ENCODE measurements at places on chromosomes 5 and 9.

GRCh38 chr9:88215196-88216125, 77.2 kb upstream of the SPATA31C2 start:
- no peak for DNase-seq

DNA sequence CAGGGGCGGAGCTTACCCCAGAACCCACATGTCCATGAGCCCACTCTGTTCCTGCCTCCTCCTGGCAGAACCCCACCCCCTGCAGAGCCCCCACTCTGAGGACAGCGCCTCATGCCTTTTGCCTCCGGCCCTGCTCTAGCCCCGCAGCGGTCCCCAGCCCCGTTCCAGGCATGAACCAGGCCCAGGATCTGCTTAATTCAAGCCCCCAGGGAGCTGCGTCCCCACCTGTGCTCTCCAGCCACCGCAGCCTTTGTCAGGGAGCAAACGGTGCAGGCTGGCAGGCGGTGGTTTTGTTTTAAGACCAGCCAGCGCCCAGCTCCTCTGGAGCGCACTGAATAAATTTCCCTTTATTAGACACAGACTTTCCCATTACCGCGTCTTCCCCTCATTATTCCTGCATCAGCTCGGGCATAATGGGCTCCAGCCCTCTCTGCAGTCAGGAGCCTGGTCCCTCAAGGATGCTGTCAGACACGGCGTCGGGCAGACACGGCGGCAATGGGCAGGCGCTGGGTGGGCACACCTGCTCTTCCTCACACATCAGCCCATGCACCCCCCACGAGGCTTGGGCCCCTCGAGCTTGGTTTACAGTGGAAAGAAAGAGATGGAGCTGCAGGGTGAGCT, 137.6 kb downstream of the OLFM1 start:
- no peak for DNase-seq

DNA sequence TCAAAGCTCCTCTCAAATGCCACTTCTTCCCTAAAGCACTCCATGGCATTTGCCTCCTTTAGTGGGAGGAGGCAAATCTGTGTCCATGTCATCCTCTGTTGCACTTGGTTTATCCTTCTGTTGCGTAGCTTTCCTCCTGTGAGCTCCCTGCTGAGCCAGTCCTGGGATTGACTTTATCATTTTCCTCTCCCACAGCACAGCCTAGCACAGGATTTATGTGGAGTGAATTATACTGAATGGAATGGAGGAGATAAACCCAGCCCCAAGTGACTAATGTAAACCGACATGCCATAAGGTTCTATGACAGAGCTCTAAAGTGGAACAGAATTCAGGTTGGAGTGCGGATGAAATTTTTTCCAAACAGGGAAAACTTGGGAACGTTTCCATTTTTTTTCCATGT, 26.4 kb upstream of the TOMM5 start:
- no peak for DNase-seq

GRCh38 chr9:116420993-116421538, 266.0 kb upstream of the TRIM32 start:
- no peak for DNase-seq

- no peak for DNase-seq
Observed at GRCh38 chr5:156929366-156929948, 33.6 kb downstream of the TIMD4 start.

DNA sequence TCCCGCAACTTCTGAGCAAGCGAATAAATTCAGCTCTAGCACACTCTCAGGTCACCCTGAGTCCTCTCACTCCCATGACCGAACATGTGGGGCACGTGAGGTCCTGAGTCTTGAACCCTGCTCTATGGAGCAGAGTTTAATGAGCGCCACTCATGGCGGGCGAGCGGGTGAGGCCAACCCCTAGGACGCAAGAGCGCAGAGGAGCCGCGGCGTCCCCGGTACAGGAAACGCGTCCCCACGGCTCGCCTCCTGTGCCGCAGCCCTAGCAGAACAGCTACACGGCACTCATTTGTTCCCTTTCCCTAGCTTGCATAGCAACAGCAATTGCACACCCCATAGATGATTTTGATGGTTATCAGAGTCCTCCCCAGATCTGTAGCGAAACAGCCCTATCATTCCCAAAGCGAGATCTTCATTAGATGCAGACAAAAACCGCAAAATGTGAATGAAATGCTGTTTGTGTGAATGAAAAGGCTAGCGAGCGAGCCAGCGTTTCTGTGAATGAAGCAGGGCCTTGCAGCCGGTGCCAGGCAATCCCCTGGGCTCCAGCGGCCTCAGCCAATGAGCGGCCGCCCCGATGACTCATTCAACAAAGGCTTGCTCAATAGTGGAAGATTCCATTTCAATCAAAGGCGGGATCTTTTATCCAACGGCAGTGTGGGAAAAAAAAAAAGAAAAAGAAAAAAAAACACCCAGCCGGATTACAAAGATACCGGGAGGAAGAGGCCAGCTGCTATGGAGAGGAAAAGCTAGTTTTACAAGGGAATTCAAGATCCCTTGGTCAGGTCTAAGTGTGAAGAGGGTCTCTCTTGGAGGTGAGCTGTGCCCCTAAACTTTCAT, 1.5 kb upstream of the SHC3 start:
- no peak for DNase-seq

- DNase-seq: no peak
Observed at GRCh38 chr5:156685481-156685880, 164.6 kb upstream of the PPP1R2B start.

- DNase-seq: no peak
Observed at GRCh38 chr5:32223972-32224609, 50.0 kb upstream of the GOLPH3 start.

GRCh38 chr5:6592601-6593000, 40.2 kb downstream of the NSUN2 start:
- DNase-seq: no peak

GRCh38 chr5:160923411-160923810, 71.4 kb upstream of the ATP10B start:
- DNase-seq: no peak

- DNase-seq: no peak
Observed at GRCh38 chr5:66494437-66494836, 101.8 kb upstream of the MAST4 start.

DNA sequence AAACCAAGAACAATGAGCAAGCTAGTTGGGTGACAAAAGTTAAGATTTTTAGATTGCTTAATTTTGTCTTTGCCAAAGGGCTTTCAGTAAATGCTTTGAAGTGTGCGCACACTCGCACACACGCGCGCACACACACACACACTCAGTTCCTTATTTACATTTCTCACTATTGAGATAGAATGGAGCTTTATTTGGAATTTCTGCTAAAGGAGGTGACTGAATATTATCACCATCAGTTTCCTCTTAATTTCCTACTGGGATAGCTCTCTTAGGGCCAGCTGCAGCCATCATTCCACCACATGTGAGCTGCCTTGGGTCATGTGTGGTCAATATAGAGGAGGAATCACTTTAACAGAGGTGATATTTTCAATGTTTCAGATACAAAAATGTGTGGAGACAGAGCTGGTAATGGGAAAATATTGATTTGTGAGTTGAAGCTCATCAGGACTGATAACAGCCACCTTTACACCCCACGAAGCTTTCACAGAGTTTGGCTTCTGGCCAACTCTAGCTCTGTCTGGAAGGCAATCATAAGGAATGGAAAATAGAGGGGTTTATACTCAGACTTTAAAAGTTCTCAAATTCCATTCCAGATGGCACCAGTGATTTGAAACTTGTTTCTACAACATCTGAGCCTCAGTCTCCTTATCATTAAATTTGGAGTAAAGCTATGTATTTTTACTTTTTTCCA, 99.9 kb downstream of the MACIR start:
- DNase-seq: no peak

DNA sequence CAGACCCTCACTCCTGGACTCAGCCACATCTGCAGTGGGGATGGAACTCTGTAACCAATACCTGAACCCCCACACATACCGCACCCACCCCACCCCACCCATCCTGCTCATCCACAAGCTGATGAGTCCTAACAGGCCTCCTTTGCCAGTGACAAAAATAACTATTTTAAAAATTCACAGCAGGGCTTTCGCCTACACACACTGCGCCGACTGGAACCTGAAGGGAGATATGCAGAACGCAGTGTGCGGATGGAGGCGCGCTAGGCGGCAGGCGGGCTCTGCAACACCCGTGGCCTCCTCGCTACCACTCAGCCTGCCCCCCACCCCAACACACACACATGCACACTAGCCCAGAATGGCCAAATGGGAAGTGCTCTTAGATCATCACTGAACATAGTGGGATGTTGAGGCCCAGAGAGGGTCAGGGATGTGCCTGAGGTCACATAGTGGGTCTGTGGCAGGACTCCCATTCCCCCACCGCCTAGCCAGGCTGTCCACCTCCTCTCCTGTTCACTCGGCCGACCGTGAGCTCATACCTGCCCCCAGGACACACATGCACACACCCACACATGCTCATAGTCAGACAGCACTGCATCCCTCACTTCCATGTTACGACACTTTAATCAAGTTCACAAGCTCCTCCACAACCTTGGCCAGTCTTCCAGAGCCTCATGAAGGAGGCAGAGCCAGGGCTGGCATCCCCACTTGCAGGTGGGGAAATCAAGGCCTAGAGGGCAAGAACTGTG, 6.3 kb upstream of the CAMK2A start:
- no peak for DNase-seq

DNA sequence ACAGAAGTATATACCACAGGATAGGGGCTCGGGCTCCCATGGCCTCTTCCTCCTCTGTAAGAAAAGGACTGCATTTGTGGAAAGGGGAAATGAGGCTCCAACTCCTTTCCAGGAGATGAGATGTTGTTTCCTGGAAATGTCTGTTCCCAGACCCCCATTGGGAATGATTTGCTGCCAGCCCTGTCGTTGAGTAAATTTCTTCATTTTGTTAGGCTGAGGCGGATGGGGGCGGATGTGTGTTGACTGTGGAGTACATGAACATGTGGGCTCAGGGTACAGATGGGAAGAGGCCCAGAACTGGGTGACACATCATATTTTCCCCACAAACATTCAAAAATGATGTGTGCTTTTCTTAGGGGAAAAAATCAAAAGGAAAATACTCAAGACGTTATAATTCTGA, 28.8 kb upstream of the TNFAIP8 start:
- DNase-seq: no peak

- DNase-seq: no peak
Observed at GRCh38 chr9:116405321-116405720, 251.7 kb downstream of the PAPPA start.

DNA sequence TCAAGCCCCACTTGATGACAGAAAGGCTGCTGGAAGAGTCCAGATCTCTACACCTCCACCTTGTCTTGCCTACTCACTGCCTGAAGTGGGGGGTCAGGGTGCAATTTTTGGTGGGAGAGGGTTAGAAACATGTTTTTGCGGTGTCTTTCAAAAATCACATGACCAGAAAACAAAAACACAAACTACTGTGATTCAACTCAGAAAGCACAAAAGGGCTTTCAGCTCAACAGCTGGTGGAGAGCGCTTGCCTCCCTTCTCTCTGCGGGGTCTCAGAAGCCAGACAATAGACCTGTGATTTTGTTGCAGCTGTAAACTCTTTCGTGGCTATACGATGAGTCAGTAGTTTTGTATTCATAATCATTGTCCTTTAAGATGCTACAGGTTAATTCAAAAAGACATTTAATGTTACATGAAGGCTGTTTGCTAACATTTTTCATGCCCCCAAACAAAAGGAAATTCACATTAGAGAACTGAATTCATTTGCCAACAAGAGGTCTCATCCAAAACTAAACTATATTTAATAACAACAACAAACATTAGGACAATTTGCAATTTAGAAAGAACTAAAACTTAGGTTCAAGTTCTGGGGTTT, 172.6 kb upstream of the RAI14 start:
- no peak for DNase-seq

- no peak for DNase-seq
Observed at GRCh38 chr9:112921549-112921948, 30.9 kb upstream of the SLC46A2 start.

DNA sequence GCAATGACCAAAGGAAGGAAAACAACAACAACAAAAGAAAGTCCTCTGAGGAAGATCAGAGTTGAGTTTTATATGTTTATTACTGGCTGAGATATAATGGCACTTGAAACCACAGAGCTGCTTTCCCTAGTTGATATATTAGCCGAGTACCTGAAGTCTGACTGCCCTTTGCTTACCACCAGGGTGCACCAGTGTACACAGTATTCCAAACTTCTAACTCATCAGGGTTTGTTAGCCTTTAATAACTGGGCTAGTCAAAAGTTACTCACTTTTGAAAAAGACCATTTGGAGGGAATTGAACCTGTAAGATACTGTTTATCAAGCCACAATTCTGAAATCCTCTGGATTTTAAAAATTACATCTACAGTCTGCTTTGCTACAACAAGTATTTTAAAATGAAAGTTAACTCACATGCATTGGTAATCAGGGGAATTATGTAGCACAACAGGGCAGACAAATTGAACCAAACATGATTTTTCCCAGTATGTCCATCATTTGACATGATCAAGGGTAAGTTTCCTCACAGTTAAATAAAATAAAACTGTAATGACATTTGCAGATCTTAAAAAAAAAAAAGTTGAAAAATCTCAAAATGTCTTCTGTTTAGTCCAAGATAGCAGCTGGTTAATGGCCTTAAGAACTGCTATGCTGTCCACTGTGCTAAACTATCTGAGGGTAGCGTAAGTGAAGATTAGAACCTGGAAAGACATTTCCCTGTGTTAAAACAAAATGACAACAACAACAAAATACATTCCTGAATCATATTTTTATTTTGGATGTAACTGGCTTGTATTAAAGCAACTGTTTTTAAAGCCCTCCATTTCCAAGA, 57.3 kb upstream of the C6 start:
- DNase-seq: no peak

GRCh38 chr5:164763206-164763605, 1257.8 kb downstream of the MAT2B start:
- DNase-seq: no peak

DNA sequence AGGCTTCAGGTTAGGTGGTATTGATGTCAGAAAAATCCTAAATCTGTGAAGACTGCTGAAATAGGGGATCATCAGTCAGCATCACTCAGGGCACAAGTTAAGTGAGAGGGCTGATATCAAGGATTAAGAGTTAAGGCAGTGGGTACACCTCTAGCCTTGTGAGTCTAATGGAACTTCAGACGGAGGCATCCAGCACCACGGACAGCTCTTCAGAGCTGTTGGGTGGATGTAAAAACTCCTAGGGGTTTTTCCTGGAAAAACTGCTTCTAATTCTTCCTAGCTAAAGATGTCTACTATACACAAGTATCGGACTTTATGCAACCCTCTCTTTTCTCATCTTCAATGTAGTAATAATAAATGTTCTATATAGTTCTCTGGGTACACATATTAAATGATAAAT, 165.9 kb downstream of the SH3GL2 start:
- no peak for DNase-seq

GRCh38 chr5:148443241-148443640, 59.5 kb downstream of the FBXO38 start:
- no peak for DNase-seq

DNA sequence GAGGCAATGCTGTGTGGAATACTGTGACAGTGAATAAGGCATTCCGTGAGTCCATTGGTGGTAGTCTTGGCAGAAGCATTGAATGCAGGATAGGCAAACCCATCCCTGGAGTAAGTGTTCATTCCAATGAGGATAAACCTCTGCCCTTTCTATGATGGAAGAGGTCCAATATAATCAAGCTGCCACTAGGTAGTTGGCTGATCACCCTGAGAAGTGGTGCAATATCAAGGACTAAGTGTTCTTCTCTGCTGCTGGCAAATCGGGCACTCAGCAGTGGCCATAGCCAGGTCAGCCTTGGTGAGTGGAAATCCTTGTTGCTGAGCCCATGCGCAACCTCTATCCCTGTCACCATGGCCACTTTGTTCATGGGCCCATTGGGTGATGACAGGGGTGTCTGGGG, 70.1 kb downstream of the FBXO4 start:
- no peak for DNase-seq

- no peak for DNase-seq
Observed at GRCh38 chr9:3795556-3795955, 269.8 kb upstream of the RFX3 start.
